ENCODE measurements at places on chromosomes 12 and 14.

DNA sequence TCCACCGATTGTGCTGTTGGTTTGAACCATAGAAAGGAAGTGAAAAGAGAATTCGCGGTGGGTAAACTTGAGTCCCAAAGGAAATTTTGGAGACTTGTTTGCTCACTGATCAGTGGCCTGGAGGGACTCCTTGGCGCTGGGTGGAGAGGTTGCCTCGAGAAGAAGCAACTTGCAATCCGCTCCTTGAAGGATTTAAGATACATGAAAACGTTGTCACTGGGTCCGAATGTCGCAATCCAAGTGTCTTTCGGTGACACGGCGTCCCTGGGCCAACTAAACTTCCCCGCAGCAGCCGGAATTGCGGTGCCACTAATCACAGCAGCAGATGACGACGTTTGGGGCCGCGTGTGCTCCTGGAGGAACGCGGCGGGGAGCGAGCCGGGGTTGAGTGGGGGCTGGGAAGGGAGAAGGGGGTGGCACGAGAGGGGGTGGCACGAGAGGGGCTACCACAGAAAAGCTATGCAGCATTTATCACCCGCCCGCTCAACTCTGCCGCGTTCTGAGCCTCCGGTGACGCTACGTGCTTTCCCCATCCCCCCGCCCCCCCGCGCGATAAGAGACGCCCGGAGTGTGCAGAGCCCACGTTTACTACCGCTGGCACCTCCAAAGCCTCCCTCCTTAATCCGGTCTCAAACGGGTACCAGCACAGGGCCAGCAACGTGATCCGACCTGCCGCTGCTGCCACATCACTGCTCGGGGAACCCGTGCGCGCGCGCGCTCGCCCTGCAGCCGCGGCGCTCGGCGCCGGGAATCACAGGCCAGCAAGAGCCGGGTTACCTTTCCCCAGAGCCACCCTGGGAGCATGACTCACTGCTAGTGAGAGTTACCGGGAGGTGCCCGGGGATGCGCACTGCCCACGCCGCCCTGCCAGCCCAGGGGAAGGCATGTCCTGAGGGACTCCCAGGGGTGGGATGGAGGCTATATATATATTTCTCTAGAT is 833 bp upstream of the BHLHE41 start:
- peak; percentile 26 for ATAC-seq

DNA sequence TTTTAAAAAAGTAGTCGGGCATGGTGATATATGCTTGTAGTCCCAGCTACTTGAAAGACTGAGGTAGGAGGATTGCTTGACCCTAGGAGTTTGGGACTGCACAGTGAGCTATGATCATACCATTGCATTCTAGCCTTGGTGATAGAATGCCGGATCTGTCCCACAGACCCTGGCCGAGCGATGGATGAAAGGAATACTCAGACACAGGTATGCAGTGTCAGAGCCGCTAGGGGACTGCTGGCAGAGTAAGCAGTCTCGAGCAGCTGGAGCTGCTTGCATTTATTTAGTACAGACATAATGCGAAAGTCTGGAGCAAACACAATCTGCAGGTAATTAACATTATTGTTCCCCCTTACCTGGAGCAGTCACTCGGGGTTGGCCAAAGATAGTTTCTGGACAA is 18.6 kb downstream of the AICDA start:
- ATAC-seq, result no peak

- no peak for ATAC-seq
Measured at GRCh38 chr14:89357655-89358297, 59.3 kb downstream of the FOXN3 start.

DNA sequence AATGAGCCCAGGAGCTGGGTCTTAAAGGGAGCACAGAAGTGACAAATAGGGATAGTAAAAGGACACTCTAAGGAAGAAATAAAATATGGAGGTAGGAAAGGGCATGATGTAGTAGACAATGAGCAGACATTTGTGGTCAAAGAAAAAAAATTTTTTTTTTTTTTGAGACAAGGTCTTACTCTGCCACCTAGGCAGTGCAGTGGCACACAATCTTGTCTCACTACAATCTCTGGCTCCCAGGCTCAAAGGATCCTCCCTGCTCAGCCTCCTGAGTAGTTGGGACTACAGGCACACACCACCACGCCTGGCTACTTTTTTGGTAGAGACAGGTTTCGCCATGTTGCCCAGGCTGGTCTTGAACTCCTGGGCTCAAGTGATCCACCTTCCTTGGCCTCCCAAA is 8.5 kb downstream of the FKBP3 start:
- ATAC-seq, result no peak

DNA sequence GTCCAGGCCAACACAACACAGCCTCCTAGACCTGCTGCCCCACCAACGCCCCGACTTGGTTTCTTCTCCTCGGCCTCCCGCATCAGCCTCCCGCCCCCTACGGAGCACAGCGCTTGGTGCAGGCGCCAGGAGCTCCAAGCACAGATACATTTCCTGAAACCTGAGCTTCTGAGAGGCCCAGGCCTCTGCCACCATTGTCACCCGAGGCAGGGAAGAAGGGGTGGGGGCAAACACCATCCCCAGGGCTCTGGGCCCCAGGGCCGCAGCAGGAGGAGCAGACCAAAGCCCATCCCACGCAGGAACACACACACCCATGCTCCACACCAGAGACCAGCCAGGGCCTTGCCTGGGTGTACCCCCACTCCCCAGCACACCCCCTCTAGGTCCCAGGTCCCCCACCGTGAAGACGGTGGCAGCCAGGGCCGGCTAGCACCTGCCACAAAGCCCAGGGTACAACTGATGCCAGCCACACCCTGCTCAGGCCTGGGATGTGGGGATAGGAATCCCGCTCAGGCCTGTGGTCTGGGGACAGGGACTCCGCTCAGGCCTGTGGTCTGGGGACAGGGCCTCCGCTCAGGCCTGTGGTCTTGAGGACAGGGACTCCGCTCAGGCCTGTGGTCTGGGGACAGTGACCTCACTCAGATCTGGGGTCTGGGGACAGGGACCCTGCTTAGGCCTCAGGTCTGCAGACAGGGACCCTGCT is 5.4 kb downstream of the JAG2 start:
- no peak for ATAC-seq

GRCh38 chr14:96202441-96203094 is 2.1 kb upstream of the BDKRB2 start:
- no peak for ATAC-seq

DNA sequence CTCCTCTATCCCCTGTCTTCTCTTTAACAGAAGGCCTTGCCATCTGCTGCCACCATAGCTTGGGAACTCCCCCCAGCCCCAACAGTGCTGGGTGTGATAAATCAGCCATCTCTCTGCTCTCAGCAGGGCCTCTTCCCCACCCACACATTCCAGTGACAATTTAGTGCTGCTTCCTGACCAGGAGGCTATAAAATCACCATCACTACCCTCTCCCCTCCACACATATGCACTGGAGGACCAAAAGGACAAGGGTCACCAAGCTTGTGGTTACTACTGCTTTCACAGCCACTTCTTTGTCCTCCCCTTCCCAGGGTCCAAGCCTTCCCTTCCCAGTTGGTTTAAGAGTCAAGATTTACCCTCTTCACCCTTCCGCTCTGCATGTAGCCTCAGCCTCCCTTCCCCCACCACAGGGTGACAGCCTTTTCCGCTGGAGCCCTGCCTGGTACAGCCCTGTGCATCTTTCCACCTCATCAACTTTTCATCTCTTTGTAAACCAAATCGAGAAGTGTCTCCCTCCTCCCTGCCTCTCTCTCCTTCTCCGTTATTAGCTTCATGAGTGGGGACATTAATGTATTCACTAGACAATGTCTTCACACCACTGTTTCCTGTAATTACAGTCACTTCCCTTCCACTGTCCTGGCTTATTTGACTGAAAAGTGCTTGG is 9.4 kb downstream of the PSMB5 start:
- ATAC-seq, result peak; percentile 17

DNA sequence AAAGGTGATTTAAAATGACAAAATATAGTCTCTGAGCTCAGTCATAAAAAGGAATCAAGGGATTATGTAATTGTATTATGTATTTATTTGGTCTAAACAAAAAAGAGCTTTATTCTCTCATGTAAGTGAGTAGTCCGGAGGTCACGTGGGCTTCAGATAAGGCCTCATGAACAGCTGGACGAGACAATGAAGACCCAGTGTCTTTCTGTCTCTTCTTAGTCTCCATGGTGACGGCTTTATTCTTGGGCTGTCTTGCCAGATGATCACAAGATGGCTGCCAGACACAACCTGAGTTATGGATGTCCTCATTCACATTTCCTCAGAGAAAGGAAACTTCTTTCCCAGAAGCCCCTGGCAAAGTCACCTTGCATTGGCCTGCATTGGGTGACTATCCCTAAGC is 98.6 kb downstream of the ARF6 start:
- ATAC-seq, result no peak

Measured in activated CD4-positive, CD25-positive, alpha-beta regulatory T cell treated with anti-CD3 and anti-CD28 coated beads, Interleukin-2, amount 50 U/mL, for 24 hours (primary cell).